ENCODE measurements at places on chromosomes 12 and 14. TPM values are rescaled to one million over a fixed set of nuclear protein-coding genes. Genes with fewer than 3 reads are reported as not detected.

Gene TGFB3
- 7.8 TPM for polyA plus RNA-seq

Gene SERPINA10
- 0.06 TPM for polyA plus RNA-seq

Gene EIF2S3B
- polyA plus RNA-seq: not detected

Gene TSHR
- not detected for polyA plus RNA-seq

Gene MSI1
- polyA plus RNA-seq: 0.60 TPM

Gene CFAP251
- 1.2 TPM for polyA plus RNA-seq

Gene CLEC4C
- not detected for polyA plus RNA-seq

Gene TEAD4
- polyA plus RNA-seq: 3.6 TPM

Gene TAS2R9
- not detected for polyA plus RNA-seq

Gene PXMP2
- polyA plus RNA-seq: 127 TPM
